Stimulated activated CD8-positive, alpha-beta memory T cell treated with anti-CD3 and anti-CD28 coated beads, Interleukin-7, amount 100 ng/mL, for 24 hours (primary cell): ENCODE measurements at places on chromosomes 11 and 22.

DNA sequence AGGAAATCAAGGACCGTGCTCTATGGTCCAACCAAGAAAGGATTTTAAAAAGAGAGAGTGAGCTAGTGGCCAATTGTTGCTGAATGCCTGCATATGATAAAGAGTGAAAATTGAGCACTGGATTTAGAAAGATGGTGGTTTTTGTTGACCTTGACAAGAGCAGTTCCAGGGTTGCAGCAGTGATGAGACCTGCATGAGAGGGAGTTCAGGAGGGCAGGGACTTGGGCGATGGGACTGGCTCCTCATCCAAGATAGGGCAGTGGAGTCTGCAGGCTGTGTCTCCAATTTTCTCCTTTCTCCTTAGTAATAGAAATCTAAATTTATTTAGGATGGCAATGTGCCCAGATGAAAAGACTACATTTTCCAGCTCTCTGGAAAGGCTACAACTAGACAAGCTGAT lies 94.0 kb upstream of the B3GAT1 start:
- no peak for DNase-seq

DNA sequence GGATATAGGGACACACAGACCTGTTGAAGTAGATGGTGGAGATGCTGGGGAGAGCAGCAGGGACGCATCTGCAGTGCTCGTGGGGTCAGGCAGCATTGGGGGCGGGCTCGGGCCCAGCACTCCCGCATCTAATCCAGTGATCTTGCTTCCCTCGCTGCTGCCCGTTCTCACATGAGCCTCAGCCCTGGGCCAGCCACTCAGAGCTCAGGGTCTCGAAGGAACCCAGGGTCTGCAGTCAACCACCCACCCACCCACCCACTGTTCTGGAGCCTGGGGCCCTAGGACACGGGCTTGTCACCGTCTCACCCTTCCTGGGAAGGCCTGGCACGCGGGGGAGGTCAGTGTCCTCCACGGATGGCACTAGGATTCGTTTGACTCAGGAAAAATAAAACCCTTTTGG lies 406.0 kb downstream of the TBC1D22A start:
- DNase-seq = no peak

DNA sequence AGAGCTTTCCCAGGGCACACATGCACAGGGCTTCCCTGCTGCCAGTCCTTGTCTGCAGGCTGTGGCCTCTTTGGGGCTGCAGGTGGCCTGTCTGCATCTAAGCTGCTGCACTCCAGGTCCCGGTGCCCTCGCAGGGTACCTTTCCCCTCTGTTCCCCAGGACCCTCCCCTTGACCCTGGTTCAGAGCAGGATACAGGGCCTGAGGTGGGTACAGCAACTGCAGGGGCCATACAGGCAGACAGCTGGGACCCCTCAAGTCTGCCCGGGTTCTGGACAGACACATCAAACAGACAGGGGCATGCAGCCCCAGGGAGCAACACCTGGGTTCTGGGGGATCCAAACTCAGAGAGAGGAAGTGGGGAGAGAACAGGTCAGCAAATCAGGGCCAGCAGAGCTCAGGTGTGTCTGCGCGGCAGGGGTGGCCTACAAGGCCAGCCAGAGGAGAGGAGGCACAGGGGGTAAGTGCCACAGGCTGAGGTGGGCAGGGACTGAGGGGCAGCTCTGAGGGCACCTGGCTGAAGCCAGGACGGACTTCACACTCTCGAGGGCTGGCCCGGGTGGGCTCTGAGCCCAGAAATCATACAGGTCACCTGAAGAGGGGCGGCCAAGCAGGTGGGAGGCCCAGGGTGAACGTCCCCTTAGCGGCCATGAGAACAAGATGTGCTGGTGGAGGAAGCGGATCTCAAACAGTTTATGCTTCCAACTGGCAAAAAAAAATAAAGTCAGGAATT lies 29.9 kb upstream of the COMT start:
- no peak for DNase-seq

DNA sequence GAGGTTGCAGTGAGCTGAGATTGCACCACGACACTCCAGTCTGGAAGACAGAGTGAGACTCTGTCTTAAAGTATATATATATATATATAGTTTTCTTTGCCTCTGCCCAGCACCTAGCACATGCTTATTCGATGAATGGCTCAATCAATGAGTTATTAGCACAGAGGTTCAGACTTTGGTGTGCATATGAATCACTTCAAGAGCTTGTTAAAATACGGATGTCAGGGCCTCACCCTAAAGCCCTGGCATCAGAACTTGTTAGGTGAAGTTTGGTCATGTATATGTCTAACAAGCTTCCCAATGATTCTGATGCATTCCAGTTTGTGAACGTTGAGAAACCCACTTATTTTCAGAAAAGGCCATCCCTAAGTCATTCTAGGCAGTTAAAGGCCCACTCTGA lies 21.8 kb upstream of the TMEM86A start:
- no peak for DNase-seq

- no peak for DNase-seq
Observed at GRCh38 chr11:107591378-107592230, 657 bp downstream of the ELMOD1 start.

- no peak for DNase-seq
Observed at GRCh38 chr11:95727620-95728019, 62.0 kb downstream of the FAM76B start.

DNA sequence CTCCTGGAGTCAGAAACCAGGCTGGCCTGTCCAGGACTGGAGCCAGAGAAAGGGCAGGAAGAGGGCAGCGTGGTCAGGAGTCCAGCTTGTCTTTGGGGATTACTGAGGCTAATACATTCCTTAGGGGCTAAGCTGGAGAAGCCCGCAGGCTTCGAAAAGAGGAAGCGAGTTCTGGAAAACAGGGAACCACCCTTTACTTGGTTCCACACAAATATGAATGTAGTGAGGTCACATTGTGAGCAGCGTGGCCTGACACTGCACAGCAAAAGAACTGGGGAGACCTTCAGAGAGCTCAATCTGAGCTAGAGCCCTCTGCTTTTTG lies 132.3 kb downstream of the CEP164 start:
- DNase-seq = no peak

DNA sequence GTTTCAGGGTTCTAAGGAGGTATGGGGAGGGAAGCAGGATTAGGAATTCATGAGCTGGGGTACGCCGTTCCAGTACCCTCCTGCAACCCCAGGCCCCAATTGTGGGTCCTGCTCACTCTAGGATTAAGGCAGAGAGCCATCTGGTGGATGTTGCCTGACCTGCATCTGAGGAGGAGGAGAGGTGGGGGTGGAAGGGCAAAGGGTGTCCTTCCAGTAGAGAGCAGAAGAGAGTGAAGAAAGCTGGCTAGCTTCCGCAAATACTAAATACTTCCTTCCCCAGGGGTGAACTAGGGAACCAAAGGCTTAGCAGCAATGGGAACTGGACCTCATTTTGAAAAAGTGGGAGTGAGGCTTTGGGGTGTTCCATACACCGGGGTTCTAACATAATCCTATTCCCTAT lies 10.6 kb downstream of the LRRC51 start:
- DNase-seq = peak; percentile 45

DNA sequence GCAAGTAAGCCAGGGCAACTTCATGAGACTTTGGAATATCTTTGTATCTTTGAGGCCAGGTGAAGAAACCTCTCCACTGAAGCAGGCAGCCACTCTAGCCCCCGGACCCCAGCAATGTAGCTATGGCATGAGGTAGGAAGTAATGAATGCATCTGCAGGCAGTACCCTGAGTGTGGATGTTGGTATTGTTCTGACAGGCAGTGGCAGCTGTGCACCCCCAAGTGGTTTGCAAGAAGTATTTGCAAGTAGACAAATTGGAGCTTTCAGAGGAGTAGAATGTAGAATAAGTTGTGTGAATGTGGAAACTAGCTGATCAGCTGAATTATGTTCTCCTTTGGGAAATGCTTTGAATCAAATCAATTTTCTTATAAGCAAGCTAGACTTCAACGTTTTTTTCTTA lies 194.4 kb upstream of the PGR start:
- no peak for DNase-seq

DNA sequence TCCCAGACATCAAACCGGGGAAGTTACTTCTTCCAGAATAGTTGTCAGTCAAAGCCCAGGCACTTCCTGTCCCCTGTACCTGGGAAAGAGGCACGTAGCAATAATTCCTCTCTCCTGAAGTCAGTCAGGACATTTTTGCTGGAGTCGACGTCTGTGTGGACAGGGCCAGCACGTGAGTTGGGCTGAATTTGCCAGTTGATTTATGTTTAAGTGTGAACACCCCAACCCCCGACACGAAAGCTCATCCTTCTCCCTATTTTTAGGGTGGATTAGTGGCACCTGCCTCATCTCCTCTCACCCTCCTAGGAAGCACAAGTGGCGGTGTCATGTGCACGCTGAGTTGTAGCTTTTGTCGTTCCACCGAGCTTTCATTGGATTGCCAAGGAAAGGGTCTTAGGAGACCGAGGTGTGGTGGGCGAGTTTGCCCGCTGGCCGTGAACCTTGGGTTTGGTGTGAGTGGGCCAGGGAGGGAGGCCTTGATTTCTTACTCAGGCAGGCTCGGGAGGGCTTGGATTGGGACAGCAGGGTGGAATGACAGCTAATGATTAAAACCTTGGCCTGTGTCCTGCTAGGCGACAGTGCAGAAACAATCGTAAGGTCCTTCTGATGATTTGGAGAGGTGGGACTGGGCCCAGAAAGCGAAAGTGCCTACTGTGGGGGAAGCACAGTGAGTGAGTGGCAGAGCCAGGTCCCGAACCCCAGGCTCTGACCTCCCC lies 87.0 kb upstream of the CRYBB3 start:
- DNase-seq = no peak

- no peak for DNase-seq
Observed at GRCh38 chr11:33294797-33295196, 37.6 kb downstream of the HIPK3 start.

GRCh38 chr11:74195828-74196227 lies 24.7 kb downstream of the PPME1 start:
- DNase-seq = no peak
